ENCODE measurements at places on chromosomes 4 and X. TPM values are rescaled to one million over a fixed set of nuclear protein-coding genes. Genes with fewer than 3 reads are reported as not detected.

CBLL2 gene
- total RNA-seq: not detected

SPRY1 gene
- total RNA-seq: 44.2 TPM

BEND4 gene
- not detected for total RNA-seq

PSAPL1 gene
- total RNA-seq: not detected

RGN gene
- 2.4 TPM for total RNA-seq

GSPT2 gene
- total RNA-seq: 9.8 TPM

CT45A10 gene
- total RNA-seq: not detected

SMIM43 gene
- total RNA-seq: 1.1 TPM

CXXC4 gene
- not detected for total RNA-seq

LAMTOR3 gene
- total RNA-seq: 69.9 TPM

TRIM60 gene
- not detected for total RNA-seq

ADRA2C gene
- 0.49 TPM for total RNA-seq

RXFP1 gene
- not detected for total RNA-seq

MAGEA11 gene
- total RNA-seq: not detected

SERPINA7 gene
- not detected for total RNA-seq

SLC6A8 gene
- 8.8 TPM for total RNA-seq

ZCCHC4 gene
- total RNA-seq: 35.1 TPM

MAP7D2 gene
- total RNA-seq: 1.2 TPM

LAS1L gene
- total RNA-seq: 18.0 TPM

UNC5C gene
- total RNA-seq: 2.2 TPM

GABRG1 gene
- not detected for total RNA-seq

SSX2 gene
- not detected for total RNA-seq

SYNPO2 gene
- 3.4 TPM for total RNA-seq

MAGEA8 gene
- total RNA-seq: not detected

FGB gene
- total RNA-seq: not detected

DUSP21 gene
- not detected for total RNA-seq

STPG2 gene
- total RNA-seq: 0.18 TPM

KLHL34 gene
- not detected for total RNA-seq

L1CAM gene
- 0.36 TPM for total RNA-seq

TCEAL6 gene
- total RNA-seq: not detected

ANKRD17 gene
- total RNA-seq: 64.4 TPM

NALF2 gene
- total RNA-seq: not detected
